ENCODE measurements at places on chromosomes 7 and 10.

DNA sequence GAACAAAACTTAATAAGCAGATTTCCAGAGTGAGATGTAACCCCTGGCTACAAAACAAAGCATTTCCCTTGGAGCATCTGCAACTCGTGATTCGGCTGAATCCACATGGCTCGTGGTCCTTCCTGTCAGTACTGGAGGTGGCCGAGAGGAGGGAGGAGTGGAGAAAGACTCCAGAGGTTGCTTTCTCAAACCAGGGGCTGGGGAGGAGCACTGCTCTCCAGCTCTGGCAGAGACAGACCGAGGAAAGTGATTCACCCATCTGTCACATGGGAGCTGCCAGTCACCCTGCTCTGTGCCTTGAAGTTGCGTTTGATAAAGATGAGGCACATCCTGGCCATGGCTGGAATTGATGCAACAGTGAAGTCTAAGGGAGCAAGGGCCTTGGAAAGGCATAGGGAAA is 72.7 kb downstream of the COL13A1 start:
- DNase-seq, result no peak

DNA sequence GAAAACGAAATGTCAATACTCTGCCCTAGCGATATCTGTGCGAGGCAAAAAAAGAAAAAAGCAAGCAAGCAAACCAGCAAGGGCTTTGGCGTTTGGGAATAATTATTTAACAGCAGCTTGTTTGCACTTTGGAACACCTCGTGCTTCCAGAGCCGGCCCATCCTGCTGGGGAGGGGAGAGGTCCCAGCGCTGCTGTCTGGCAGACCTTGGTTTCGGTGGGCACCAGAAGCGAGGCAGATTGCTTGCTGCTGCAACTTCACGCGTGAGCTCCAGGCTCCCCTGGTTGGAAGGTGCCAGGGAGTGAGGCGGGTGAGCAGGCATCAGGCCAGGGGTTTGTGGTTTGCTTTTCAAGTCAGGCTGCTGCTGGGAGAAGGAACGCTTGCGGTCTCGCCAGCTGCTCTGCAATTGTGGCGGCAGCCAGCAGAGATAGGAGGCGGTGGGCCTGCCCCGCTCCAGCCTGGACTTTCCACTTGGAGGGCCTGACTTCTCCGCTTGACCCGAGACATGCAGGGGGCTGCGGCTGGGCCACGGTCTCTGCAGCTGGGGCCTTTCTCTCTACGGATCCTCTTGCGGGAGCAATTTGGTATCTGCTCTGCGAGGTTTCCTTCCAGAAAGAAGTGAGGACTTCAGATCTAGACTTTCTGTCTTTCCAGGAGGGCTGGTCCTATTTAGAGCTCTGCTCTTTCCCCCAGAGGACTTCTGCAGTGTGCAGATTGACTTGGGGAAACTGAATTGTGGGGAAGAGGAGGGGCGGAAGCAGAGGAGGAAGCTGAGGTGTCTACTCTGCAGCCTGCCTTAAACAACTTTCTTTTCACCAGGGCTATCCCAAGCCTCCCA is 131.4 kb downstream of the PRPF18 start:
- no peak for DNase-seq

- no peak for DNase-seq
Measured at GRCh38 chr10:111137007-111137406, 60.2 kb downstream of the ADRA2A start.

DNA sequence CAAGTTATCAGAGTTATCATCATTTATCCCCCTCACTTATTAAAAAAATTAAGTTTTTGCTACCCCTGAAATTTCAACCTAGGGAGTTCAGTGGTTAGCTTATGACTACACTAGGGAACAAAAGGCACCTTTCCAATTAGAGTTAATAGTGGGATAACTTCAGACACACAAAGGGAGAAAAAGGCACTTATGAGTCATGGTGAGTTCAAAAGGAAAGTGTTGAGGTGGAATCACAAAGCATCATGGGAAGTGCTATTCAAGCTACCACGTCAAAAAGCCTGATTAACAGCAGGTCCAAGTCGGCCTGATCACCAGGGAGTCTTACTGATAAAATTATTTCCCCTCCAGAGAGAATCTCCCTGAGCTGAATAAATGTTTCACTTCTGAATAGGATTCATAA is 165.7 kb downstream of the C7orf25 start:
- no peak for DNase-seq

DNA sequence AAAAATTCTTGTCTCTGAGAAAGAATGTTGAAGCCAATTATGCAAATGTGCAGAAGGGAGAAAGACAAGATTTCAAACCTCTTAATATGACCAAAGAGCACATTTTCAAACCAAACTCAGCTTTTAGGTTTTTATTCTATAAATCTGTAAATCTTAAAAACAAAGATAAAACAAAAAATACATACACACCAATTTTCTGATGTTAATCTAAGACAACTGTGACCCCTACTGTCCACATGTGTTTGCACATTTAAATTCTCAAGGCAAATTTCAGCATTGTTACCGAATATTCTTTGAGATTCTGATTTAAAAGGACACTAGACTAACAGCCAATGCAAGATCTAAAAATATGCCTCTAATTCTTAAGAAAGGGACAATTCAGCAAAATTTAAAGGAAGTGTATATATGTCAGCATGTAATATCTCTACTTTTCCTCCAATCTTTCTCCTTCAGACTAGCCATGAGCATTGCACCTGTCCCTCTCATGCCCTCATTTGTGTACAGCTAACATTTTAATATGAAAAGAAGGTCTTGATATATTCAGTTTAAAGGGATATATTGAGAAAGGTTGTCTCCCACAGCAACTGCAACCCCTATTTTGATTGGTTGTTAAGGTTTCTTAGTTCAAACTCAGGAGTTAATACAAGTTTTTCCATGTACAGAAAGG is 417.9 kb downstream of the IPMK start:
- DNase-seq, result no peak

DNA sequence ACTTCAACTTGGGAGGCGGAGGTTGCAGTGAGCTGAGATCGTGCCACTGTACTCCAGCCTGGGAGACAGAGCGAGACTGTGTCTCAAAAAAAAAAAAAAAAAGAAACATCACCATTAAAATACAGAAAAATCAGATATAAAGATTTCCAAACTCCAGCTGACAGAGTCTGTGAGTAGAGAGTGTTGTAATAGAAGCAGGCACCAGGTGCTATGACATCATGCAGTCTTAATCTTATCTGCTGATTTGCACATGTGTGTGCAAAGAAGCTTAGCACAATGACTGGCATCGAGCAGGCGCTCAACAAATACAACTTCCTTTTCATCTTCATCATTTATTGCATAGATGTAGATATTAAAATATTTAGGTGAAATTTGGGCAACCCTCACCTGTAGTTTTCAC is 92.2 kb downstream of the PRKCQ start:
- no peak for DNase-seq

GRCh38 chr7:108002726-108003598 is at the start of gene LAMB1:
TSS of gene LAMB1 (minus strand) at chr7:108003161. CDS start at chr7:108002885, 276 bp downstream.
- no peak for DNase-seq
